Fibroblast of pulmonary artery (primary cell): ENCODE measurements at places on chromosomes 4 and X.

DNA sequence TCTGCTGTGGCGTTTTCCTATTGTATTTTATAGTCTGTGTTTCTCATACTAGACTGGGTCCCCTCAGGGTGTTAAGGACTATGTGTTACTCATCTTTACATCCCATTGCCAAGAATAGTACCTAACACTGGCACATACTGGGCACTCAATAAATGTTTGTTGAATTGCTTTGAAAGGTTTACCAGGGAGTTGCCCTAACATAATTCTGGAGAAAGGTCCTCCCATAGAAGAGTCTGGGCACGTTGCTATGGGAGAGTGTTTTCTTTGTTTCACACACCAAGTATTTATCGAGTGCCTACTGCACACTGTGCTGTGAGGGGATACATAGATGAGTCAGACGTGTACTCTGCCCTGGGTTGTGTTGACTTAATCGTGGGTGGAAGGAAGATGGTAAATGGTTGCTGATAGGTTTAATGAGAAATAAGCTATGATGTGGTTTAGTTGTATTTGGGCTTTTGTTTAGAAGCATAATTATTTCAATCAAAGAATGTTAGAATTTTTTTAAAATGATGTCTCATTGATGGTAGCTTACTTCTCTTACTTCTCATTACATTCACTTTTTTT lies 42.9 kb downstream of the AFF1 start:
- peak; percentile 70 for DNase-seq

DNA sequence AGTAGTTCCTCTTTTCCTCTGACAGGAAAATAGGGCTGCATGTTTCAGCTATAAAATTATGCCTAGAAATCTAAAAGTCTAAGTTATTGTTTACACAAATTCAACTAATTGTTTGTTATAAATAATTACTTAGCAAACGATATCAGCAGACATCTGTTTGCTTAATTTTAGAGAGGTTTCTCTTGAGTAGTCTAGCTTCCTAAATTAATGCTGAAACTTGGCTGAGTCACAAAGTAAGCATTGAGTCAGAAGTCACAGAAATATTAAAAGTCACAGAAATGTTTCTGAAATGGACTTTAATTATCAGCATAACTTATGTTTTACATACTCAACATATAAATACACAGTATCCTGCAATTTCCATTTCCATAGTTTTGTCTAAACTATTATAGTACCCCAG lies 1044.0 kb downstream of the CCSER1 start:
- DNase-seq, result peak; percentile 3

- no peak for DNase-seq
Observed at GRCh38 chr4:73803213-73803612, 33.3 kb upstream of the CXCL6 start.

- no peak for DNase-seq
Observed at GRCh38 chr4:26764231-26764630, 96.4 kb upstream of the STIM2 start.

DNA sequence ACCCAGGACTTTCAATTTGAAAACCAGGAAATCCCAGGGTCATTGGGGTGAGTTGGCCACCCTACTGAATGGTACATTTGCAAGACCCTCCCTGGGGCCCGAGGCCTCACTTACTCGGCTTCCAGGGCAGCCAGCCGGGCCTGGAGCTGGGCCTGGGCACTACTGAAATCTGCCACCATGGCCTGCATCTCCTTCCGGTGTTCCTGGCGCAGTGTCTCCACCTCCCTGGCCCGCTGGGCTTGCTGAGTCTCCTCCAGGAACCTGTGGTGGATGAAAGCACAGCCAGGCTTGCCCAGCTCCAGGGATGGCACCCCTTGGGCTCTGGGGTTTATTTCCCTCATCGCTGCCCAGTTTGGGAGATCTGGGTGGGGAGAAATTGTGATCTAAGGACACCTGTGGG lies 24.7 kb downstream of the MED28 start:
- DNase-seq, result no peak

GRCh38 chr4:154578919-154579318 lies 11.6 kb downstream of the FGA start:
- peak; percentile 5 for DNase-seq

- DNase-seq, result no peak
Observed at GRCh38 chr4:179248821-179249220, 1806.6 kb upstream of the AGA start.

DNA sequence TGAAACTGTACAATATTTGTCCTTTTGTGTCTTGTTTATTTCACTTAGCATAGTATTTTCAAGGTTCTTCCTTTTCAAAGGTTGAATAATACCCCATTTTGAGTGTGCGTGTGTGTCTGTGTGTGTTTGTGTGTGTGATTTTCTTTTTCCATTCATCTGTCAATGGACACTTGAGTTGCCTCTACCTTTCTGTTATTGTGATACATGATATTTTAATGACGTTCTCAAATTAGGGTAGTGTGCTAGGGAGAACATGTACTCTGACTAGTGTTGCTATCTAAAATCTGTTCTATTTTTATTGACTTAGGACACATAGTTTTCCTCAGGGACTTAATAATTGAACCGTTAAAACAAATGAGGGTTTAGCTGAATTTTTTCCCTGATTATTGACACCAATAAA lies 9.9 kb downstream of the MMRN1 start:
- DNase-seq, result no peak

DNA sequence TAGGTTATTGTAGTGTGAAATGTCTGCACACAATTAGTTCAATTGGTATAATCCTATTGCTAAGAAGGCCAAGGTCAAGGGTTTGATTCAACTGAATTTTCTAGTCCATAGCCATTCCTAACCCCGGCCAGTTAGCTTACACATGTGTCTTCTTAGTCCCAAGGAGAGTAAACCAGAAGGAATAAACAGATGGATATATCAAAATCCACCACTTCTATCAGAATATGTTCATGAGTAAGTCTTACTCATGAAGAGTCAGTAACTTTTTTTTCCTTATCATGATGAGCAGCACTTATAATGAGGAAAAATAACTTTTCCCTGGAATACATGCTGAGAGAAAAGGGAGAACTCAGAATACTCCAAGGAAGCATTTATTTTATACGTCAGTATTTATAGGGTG lies 9.5 kb downstream of the HHIP start:
- DNase-seq, result no peak

DNA sequence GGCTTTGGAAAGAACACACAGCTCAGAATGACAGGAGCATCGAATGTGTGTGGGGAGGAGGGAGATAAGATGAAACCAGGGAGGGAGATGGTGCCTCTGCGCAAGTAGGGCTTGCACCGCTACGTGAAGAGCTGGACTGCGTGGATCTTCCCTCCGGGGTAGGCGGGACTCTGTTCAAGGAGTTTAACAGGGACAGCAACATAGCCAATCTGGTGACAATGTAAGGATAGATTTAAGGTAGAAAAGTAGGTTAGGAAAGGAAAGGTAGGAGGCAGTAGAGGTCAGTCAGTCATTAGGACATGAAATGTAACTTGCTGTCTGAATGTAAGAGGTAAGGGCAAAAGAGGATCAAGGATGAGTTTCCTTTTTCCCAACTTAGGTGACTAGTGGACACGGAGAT lies 152.5 kb downstream of the DCTD start:
- no peak for DNase-seq

- peak; percentile 49 for DNase-seq
Observed at GRCh38 chr4:78922207-78922606, 17.0 kb downstream of the PAQR3 start.

GRCh38 chr4:56511098-56511497 lies 5.5 kb downstream of the ARL9 start:
- no peak for DNase-seq

DNA sequence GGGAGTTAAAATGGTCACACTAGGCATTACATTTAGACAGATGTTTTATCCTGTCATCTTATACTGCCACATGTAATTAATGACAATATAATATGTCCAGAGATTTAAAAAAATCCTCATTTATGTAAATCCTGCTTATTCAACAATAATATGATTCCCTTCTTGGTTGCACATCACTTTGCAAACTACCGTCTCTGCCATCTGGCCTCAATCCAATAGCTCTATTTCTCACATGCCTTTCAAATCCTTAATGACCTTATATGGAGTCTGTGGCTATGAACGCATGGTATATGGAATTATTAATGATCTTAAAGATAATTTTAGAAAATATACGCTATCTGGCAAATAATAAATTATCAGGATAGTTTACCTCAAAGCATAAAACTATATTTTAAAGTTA lies 144.5 kb downstream of the NPNT start:
- peak; percentile 35 for DNase-seq

DNA sequence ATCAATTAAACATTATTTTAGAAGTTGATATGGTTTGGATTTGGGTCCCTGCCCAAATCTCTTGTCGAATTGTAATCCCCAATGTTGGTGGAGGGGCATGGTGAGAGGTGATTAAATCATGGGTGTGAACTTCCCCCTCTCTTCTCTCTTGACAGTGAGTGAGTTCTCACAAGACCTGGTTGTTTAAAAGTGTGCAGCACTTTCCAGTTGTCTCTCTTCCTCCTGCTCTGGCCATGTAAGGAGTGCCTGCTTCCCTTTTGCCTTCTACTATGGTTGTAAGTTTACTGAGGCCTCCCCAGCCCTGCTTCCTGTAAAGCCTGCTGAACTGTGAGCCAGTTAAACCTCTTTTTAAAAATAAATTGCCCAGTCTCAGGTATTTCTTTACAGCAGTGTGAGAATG lies 141.4 kb downstream of the GALNTL6 start:
- DNase-seq, result no peak

DNA sequence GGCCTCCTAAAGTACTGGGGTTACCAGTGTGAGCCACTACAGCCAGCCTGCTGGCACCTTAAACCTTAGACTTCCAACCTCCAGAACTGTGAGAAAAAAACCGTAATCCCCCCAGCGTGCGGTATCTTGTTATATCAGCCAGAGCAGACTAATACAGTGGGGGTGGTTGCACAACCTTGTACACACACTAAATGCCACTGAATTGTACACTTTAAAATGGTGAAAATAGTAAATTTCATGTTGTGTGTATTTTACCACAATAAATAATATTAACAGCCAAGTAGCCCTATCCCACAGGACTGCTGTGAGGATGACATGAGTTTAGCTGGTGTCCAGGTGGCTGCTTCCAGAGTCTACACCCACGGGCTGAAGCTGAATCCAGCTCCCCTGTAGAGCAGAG lies 38.8 kb downstream of the ZBTB49 start:
- no peak for DNase-seq

DNA sequence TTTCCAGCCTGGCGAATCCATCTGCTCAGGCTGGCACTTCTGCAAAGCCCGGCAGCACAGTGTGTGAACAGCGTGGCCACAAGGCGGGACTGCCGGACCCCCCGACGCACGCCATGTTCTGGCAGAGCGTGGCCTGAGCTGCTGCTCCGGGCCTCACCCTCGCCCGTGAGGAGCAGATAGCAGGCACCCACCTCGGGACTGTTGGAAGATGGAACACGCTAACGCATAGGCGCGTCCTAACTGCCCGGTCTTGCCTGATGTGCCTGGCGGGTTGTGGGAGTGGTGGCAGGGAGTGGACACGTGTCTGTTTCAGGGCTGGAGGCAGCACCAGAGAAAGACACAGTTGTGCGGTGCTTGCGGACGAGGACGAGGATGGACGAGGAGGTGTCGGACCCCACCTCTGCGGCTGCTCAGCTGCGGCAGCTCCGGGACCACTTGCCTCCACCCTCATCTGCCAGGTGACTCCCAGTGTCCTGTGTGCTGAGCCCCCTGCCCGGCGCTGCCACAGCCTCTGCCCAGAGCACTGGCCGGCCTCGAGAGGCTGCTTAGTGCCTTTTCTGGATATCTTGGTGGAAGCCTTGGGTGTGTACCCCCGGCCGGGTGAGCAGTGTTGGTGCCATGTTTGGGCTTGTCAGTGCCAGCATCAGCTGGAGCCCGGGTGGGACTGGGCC lies 28.2 kb downstream of the UVSSA start:
- no peak for DNase-seq

- no peak for DNase-seq
Observed at GRCh38 chr4:42488114-42488513, 90.8 kb downstream of the SHISA3 start.

DNA sequence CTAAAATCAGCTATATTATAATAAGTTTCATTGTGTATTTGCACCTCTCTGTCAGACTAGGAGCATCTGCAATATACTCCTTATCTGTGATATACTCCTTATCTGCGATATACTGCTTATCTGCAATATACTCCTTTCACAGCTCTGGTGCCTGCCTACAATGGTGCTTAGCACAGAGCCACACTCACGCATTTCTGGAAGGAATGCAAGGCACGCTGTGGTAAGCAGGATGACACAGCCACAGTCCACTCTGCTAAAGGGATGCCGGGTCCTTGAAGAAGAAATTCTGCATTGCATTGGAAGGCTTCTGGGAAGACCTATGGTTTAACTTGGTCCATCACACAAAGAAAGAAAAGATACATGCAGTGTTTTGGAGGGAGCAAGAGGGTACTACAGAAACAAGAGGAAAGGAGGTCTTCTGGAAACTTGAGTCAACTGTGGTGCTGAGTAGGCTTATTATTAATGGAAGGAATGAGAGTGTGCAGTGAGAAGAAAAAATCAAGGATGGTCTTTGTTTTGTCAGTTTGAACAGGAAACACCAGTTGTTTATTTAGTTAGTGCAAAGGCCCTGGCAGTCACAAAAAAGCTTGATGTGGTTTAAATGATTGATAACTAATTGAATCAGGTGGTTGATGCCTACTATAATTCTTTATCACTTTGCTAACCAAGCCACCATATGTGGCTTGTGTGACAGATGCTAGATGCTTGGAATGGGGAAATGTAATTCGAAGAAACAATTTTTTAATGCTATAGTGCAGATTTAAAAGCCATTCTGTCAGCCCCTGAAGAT lies 342.3 kb downstream of the GRXCR1 start:
- peak; percentile 54 for DNase-seq

GRCh38 chr4:116400480-116400879 lies 684.9 kb downstream of the TRAM1L1 start:
- no peak for DNase-seq

DNA sequence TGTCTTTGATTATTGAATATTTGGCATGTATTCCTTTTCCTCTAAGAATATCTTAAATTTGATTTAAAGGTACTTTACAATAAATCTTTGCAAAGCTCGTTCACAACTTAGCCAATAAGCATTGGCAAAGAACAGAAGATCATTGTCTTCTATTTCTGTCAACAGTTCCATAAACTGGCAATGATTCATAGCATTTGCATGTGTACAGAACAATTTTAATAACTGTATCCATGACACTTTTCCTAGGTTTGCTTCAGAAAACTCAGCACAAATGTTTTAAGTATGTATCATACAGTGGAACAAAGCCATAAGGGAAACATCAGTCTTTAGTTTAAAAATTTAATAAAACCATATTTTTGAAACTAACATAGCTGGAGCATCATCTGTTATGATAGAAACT lies 462.7 kb upstream of the RPS6KA3 start:
- peak; percentile 21 for DNase-seq
